Left kidney (tissue), 8 donors: ENCODE measurements at places on chromosomes 5 and 9. TPM values are rescaled to one million over a fixed set of nuclear protein-coding genes. Genes with fewer than 3 reads are reported as not detected.

The FBXO10 gene
- polyA plus RNA-seq: 16.5 TPM

The ANKRD34B gene
- polyA plus RNA-seq: 0.32 TPM

The RAB24 gene
- 23.7 TPM for polyA plus RNA-seq

The C5orf46 gene
- not detected for polyA plus RNA-seq

GRCh38 chr5:56812110-56812509 is 3.2 kb upstream of the MAP3K1 start:
- no peak for DNase-seq

GRCh38 chr9:114112778-114113584 is 13.9 kb upstream of the KIF12 start:
- no peak for DNase-seq

GRCh38 chr5:142821733-142822487 is 51.7 kb downstream of the ARHGAP26 start:
- DNase-seq: no peak

- DNase-seq: no peak
Measured at GRCh38 chr5:52808316-52808901, 20.7 kb downstream of the ITGA1 start.

DNA sequence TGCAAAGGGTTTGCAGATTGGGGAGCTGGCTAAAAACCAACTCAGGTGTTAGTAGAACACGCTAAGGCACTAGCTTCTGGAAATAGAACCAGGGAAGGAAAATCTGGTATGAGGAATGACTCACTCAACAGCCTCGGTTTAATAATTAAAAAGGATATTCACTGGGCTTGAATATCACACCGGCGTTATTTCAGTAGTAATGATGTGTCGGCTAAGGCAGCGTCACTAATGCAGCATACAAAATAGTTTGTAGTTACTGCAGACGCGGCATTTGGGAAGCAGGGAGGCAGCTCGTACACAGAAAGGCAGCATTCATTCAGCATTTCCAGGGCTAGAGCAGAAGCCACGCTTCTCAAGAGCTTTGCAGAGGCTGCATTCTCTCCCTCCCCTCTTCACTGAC is 1.7 kb downstream of the ADRA1B start:
- DNase-seq: no peak

- no peak for DNase-seq
Measured at GRCh38 chr5:140116716-140117115, 2.8 kb downstream of the PURA start.

DNA sequence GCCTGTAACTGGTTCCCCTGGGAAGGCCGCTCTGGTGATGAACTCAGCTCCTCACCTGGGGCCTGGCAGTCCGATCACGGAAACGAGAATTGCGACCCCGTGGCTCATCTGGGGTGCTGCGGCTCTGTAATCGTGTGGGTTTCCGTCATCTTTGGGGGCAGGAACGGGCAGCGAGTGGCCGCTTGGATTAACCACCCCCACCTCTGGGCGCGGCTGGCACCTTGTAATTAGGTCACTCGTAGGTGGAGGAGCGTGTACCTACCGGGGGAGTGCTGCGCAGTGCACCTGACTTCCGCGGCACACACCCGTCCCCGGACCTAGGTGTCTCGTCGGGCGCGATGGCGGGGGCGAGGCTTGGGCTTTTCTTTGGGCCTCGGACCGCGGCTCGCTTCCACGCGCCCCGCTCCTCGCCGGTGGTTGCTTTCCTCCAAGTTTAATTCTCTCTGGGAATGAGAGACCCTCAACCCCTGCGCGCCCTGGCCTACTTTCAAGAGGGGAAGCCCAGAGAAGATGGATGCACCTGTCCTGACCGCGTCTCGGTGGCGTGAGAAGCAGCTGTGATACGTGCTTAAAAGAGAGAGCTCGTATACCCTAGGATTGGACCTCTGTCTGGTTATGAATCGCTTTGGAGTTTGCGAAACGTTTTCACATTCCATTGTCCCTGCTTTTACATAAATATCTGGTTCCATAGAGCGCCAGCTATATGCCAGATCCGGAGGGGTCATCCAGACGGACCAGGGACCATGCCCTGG is 744 bp upstream of the PPP2CA start:
- no peak for DNase-seq

- no peak for DNase-seq
Measured at GRCh38 chr9:100474082-100474923, 1.4 kb downstream of the TMEFF1 start.

DNA sequence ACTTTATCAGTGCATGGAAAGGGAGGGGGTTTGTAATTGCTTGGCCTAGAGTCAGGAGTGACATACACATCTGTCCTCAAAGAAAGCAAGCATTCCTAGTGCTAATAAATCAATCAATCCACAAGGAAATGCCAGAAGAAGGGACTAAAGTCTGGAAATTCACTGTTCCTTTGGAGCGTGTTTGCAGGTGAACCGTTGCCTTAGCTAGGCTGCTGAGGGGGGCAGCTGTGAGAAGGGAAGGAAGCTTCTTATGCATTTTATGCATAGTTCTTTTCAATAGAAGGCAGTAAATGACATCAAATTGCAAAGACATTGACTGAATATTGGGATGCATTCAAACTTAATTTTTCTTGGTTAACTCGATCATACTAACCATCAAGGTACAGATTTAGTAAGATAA is 1092.5 kb upstream of the SEMA6A start:
- DNase-seq: no peak

- DNase-seq: no peak
Measured at GRCh38 chr5:32511776-32512374, 67.3 kb upstream of the ZFR start.

DNA sequence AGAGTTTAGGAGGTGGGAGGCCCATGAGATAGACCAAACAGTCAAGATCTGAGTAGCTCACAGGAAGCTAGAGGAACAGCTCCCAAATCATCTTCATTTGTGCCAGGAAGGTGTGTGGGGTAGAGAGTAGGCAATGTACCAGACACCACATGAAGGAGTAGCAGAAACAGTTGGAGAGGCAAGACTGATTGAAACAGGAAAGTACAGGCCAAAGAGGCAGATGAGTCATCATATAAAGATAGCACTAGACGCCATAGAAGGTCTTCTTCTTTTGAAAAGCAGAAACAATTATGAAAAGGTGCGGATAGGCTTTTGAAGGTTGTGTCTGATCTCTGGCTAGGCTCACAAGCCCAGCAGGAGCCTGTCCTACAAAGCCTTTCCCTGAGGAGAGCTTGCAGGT is 62.7 kb upstream of the PALM2AKAP2 start:
- no peak for DNase-seq

DNA sequence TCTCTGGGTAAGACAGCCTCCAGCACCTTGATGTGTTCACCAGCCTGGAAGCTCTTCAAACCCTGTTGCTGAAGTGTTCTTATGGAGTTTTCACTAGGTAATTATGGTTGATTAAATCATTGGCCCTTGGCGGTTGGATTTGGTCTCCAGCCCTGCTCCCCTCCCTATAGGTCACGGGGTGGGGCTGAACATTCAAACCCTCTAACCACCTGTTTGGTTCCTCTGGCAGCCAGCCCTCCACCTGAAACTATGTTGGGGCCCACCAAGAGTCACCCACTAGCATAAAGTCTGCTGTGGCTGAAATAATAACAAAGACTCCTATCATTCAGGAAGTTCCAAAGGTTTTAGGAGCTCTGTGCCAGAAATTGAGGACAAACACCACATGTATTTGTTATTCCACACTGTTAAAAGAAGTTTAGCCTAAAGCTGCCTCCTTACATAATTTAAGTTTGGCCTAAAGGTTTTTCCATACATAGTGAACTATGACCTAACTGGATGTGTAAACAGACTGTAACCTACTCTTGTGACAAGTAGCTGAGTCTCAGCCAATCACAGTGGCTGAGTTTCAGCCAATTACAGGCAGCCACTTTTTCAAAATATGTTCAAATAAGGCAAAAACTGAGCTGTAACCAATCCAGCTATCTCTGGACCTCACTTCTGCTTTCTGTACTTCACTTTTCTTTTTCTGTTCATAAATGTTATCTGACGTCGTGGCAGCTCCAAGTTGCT is 34.8 kb downstream of the TMEM252 start:
- no peak for DNase-seq

- peak; percentile 55 for DNase-seq
Measured at GRCh38 chr9:98899408-98900056, 44.2 kb upstream of the COL15A1 start.

- DNase-seq: no peak
Measured at GRCh38 chr9:6414247-6414641, 1.2 kb downstream of the UHRF2 start.

- DNase-seq: no peak
Measured at GRCh38 chr5:113161806-113162205, 185.2 kb downstream of the DCP2 start.
